Stimulated activated CD8-positive, alpha-beta memory T cell treated with anti-CD3 and anti-CD28 coated beads, Interleukin-2, amount 100 ng/mL, for 48 hours (primary cell): ENCODE measurements at places on chromosomes 6 and 20.

DNA sequence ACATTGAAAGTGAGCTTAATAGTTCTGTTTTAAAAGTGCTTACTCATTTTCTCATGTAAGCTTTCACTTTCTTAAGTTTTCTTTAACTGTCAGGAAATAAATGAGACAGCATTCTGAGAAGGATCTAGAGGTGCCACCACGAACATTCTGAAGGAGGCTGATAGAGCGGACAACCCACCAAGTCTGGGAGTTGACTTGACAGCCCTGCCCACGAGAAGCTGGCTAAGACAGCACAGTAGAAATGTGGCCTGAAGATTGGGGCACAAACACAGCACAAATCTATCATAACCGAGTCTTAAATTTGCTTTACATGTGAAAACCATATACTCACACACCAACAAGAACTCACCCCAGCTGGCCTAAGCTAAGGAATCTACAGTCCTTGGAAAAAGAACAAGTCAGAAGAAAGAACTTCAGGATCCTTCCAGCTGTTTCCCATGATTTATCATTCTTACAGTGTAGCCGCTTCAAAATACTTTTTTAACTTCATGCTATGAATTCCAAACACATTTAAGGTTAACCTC, 144.2 kb upstream of the TNFAIP3 start:
- DNase-seq: no peak

GRCh38 chr20:37841389-37841788, 61.5 kb upstream of the VSTM2L start:
- DNase-seq: no peak

DNA sequence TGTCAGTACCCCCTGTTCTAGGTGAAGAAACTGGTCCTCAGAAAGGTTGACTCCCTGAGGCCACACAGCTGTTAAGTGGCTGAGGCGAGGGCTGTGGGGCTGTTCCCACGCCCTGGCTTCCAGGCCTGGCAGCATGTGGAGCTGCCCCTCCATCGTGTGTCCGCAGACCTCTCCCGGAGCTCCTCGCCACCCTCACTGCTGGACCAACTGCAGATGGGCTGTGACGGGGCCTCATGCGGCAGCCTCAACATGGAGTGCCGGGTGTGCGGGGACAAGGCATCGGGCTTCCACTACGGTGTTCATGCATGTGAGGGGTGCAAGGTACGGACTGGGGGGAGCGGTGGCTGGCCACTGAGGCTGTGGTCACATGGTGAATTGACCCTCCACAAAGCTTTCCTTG, 32.2 kb upstream of the FANCE start:
- no peak for DNase-seq

DNA sequence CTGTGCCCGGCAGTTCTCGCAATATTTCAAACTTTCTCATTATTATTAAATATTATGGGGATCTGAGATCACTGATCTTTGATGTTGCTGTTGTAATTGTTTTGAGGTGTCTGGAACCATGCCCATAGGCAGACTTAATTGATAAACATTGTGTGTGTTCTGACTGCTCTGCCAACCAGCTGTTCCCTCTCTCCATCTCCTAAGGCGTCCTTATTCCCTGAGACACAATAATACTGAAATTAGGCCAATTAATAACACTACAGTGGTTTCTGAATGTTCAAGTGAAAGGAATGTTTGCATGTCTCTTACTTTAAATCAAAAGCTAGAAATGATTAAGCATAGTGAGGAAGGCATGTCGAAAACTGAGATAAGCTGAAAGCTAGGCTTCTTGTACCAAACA, 7.6 kb downstream of the MAPK14 start:
- DNase-seq: no peak

DNA sequence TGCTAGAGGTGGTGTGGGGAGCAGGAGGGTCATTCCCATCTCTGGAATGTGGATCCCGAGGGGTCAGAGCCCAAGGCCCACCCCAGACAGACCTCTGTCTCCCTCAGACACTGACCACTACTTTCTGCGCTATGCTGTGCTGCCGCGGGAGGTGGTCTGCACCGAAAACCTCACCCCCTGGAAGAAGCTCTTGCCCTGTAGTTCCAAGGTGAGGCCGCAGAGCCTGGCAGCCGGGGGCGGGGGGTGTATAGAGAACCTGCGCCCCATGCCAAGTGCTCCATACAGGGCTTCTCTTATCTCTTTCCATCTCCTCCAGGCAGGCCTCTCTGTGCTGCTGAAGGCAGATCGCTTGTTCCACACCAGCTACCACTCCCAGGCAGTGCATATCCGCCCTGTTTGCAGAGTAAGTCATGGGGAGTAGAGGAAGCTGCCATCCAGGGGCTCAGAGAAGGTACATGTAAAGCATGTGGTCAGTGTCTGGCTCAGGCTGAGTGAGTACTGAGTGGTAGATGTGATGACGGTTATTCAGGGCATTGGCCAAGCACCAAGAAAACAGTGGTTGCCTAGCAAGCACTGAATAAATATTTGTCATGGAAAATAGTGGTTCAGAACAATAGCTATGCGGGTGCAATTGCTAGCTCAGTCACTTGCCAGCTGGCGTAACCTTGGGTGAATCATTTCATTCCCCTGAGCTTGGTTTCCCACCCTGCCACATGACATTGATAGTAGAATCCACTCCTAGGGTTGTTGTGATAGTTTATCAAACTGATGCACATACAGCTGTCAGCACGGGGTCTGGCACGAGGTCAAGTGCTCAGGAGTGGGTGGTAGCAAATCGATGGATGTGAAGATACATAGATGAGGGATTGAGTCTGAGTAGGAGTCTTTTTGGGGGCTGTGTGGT, 3.5 kb downstream of the PIGT start:
- no peak for DNase-seq

GRCh38 chr20:9285617-9286016, 216.7 kb downstream of the PLCB4 start:
- DNase-seq: no peak

DNA sequence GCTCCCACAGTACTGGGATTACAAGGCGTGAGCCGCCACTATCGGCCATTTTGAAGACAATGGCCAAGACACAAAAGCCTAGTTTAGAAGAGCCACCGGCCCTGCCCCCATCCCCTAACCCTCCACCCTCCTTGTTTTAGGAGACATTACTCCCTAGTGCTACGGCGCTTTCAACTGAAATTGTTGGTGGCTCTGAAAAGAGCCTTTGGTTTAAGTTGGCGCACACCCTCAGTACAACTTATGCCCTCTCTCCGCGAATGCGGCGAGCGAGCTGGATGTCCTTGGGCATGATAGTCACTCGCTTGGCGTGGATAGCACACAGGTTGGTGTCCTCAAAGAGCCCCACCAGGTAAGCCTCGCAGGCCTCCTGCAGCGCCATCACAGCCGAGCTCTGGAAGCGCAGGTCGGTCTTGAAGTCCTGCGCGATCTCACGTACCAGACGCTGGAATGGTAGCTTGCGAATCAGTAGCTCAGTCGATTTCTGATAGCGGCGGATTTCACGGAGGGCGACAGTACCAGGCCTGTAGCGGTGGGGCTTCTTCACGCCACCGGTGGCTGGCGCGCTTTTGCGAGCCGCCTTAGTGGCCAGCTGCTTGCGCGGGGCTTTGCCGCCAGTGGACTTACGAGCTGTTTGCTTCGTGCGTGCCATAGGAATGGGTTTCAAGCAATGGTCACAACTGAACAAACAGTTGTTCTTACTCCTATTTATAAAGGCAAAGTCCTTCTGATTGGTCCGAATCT, 114.9 kb upstream of the BTN3A2 start:
- DNase-seq: peak; percentile 58

- no peak for DNase-seq
Observed at GRCh38 chr6:136932599-136932998, 10.5 kb downstream of the SLC35D3 start.

DNA sequence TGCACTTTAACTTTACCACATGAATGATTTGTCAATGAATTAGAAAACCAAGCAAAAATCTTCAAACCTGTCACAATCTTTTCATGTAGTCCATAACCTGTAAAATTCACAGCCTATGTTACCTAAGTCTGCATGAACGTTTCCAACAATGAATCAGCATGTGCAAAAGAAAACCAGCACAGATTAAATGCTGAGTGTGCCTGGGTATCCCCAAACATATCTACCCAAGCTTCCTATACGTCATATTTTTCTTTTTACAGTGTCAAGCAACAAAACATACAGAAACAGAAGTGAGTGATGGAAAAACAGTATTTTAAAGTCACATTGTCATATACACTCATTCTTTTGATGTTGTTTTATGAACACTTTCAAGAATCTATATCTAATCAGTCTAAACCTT, 713.5 kb downstream of the RFPL4B start:
- DNase-seq: no peak

DNA sequence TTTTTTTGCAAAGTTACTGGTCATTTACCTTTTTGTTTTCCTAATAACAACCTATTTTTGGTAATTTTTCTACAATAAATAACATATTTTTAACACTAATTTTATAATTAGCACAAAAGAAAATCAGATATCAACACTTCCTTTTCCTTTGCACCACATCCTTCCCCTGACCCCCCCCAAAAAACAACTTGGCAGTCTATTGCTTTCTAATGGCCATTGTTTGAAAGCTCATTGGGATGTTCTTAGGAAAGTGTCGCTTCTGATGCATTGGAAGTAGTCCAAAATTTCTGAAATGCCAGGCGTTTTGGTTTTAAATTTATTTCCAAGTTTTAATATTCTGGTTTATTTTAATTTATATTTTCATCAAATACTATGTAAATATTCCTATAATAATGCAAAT, 407.8 kb downstream of the EYS start:
- DNase-seq: no peak
